ENCODE measurements at places on chromosomes 1 and 21. TPM values are rescaled to one million over a fixed set of nuclear protein-coding genes. Genes with fewer than 3 reads are reported as not detected.

CSF1 gene
- 51.5 TPM for total RNA-seq

TTC22 gene
- total RNA-seq = not detected

CHODL gene
- not detected for total RNA-seq

UTS2 gene
- total RNA-seq = 0.10 TPM

GBP3 gene
- total RNA-seq = 61.8 TPM

CSMD2 gene
- total RNA-seq = 1.1 TPM

ABCG1 gene
- not detected for total RNA-seq

ZNF593OS gene
- total RNA-seq = not detected

PGLYRP3 gene
- total RNA-seq = not detected

All from RPMI7951 (cell line).